ENCODE measurements at places on chromosomes 6 and 20.

DNA sequence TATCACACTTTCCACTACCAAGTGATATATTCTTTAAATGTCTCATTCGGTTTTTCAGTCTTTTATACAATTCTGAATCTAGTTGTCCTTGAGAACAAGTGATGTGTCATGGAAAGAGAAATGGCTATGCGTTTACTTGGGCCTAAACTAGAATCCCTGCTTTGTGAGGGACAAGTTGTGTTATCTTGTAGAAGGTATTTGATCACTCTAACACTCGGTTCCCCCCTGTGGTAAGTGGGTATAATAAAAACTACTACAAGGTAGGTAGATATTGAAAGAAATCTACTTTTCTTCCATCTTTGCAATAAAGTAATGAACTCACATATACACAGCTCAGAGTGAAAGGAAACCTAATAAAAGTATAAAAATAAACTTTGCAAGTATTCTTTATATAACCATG, 108.9 kb downstream of the MANEA start:
- no peak for DNase-seq

- no peak for DNase-seq
These were observed 10.7 kb downstream of the CASS4 start for GRCh38 chr20:56422824-56423189.

GRCh38 chr20:5061213-5061612, 58.5 kb downstream of the PCNA start:
- DNase-seq = no peak

DNA sequence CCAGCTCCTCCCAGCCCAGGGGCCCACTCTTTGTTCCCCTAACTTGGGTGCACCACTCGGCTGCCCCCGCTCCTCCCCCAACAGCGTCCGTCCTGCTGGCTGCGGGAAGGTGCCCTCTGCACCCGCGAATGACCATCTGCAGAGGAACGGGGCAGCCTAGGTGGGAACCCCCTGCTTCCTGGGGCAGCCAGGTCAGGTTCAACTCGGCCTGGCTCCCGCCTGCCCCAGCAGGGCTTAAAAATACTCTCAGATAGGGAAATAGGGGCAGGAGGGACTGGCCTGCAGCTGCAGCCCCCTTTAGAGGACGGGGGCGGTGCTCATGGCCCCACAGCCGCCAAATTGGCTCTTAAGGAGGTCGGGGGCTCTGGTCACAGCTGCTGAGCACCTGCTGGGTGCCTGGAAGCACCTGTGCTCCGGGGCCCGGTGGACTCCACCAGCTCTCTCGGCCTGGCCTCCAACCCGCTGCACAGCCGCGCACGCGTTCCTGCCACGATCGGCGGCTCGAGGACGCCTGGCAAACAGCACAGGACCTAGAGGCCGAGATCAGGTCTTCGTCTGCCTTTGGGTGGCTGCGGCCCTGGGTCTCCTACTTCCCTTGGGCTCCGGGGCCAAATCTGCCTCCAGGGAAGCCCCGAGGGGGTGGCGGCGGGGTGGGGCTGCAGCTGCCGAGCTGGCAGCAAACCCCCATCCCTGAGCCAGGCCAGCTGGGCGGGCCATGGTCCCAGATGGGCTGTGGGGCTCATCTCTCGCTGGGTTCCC, 700 bp upstream of the LAMA5 start:
- no peak for DNase-seq
